KG1 (cell line): ENCODE measurements at places on chromosomes 7 and 10.
A peak's percentile ranks its signal among the peaks of the same experiment; 100 is the strongest.

- DNase-seq = no peak
These were observed 27.2 kb downstream of the HIPK2 start for GRCh38 chr7:139750459-139751095.

- DNase-seq = no peak
These were observed 18.2 kb downstream of the SVIL start for GRCh38 chr10:29616542-29616941.

- DNase-seq = no peak
These were observed 44.8 kb upstream of the ADO start for GRCh38 chr10:62759599-62760175.

DNA sequence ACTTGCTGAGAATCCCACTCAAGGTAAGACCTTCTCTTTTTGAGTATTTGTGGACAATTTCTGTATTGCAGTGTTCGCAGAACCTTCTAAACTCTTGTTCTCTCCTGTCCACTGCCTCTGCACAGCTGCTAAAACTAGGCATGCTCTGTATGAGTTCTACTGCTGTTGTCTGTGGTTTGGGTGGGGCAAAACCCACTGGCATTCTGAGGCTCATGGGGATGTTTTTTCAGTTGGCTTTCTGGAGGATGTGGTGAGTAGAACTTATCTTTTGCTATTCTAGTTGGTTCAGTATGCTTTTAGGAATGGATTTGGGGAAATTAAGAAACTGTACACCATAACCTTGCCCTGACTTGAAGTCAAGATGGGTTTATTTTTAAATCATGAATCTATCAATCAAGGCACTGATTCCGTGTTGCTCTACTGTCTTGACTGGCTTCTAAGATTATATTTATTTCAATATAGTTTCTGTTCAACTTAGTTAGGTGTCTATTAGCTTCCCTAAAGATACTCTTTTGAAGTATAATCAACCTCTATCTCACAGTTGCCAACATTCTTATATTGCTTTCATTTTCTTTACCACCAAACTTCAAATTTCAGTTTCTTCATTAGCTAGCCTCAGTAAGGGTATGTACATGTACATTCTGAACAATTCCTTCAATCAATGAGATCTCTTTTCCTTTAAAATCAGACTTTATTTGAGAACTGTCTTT is 25.0 kb upstream of the C1GALT1 start:
- DNase-seq = no peak

DNA sequence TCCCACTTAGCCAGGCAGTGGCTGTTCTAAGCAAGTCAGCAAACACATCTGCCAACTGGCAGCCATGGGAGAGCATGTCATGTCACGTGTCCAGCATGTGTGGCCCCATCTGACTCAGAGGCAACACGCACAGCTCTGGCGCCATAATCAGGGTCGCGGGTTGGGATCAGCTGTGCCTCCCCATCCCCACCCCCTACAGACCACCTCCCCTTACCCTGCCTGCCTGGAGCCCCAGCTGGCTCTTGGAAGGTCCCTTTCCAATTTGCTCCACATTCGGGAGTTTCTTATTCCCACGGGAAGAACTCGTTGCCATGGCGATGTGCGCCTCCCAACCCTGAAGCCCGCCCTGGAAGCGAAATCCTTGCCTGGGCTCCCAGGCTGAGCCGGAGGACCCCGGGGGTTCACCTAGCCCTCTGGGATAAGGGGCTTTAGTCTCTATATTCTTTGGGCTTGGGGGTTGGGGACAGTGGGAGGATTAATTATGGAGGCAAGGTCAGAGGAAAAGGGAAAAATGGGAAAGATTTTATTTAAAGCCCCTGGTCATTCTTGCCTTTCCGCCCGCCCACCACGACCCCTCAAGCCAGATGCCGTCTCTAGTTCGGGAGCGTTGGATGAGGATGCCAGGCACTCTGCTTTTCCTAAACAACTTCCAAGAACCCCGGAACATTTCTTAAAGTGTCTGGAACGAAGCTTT is 283.7 kb downstream of the ZEB1 start:
- no peak for DNase-seq

- no peak for DNase-seq
These were observed 377.4 kb downstream of the GALNT17 start for GRCh38 chr7:71509381-71509780.

DNA sequence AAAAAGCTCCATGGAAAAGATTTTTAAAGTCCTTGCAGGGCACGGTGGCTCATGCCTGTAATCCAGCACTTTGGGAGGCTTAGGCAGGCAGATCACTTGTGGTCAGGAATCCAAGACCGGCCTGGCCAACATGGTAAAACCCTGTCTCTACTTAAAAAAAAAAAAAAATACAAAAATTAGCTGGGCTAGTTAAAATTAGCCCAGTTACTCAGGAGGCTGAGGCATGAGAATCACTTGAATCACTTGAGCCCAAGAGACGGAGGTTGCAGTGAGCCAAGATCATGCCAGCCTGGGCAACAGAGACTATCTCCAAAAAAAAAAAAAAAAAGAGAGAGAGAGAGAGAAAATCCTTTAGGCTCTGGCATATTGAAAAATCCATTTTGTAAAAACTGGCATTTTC is 61.9 kb downstream of the CCDC6 start:
- DNase-seq = no peak

- no peak for DNase-seq
These were observed 115.5 kb downstream of the EGFR start for GRCh38 chr7:55134359-55134725.

DNA sequence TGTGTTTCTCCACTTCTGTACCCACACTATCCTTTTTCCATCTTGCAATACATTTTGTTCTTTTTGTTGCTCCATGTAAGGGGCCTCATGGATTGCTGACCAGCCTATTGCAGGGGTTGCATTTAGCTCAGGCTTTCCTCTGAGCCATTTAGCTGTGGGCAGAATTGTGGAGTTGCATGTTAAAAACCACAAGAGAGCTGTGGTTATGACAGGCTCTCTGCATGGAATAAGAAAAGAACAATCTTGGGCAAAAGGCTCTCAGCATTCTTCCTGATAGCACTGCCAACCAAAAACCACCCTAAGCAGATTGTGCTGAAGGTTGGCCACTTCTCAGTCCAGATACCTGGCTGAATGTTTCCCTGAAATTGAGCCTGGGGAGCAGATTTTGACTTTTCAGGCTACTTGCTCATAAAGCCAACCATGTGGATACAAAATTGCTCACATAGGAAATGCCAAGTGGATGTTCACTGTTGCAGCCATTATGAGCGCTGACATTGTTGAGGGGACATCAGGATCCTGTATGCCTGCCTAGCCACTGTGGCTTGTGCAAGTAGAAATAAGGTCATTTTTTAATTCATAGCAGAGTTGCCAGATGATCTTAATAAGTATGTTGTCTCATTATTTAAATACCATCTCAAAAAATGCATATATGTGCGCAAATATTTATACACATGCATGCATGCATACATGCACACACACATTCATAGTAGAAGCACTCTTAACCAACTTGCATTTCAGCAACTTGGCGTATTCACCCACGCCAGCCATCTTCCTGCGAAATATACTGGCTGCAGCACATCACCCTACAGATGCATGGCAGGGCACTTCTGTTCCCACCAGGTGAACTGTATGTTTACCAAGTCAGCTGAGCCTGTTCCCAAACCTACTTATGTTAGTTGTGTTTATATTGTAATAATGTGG is 695.4 kb downstream of the LRMDA start:
- no peak for DNase-seq

- DNase-seq = no peak
These were observed 557 bp downstream of the TMEM120A start for GRCh38 chr7:75993689-75994387.

GRCh38 chr7:129764247-129765084 is 152.9 kb downstream of the NRF1 start:
- no peak for DNase-seq

DNA sequence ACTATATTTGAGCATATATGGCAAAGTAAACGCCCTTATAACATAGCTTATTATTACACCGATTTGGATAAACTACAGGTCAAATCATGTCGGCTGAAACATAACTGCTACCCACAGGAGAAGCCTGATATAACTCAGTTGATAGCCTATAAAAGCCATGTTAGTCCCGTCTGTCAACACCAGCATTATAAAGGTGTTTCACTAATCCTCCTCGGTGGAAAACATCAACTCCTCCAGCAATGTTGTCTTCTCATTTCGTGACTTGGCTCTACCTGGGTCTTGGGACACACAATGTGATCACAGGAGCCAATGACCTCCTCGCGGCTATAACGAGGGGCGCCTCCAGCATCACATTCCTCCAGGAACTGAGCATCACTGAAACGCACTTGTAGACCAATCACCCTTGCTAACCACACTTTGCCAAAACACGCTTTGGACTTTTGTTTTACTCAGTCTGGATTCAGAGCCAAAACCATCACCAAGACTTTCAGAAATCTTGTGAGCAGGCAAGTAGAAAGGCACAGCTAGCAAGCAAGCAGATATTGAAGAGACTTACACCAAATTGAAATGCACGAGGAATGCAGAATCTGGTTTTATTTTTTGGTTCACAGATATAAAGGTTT is 269.7 kb upstream of the NFE2L3 start:
- DNase-seq = no peak

DNA sequence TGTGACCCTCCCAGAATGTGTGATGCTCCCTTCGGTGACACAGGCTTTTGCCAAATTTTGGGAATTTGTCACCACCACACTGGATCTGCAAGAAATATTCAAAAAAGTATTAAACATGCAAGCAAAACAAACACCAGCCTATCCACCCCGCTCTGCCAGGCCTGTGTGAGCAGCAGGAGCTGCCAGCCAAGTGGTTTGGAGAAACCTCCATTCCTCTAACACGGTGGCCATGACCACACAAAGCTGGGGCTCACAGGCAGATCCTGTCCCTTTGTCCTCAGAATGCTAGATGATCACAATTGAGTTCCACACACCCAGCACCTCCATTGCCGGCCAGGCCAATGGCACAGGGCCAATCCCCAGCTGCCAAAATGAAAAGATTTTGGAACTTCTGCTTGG is 261.9 kb upstream of the PPP2R2D start:
- DNase-seq = no peak

- DNase-seq = no peak
These were observed 201.4 kb upstream of the SH2B2 start for GRCh38 chr7:102085218-102085772.

DNA sequence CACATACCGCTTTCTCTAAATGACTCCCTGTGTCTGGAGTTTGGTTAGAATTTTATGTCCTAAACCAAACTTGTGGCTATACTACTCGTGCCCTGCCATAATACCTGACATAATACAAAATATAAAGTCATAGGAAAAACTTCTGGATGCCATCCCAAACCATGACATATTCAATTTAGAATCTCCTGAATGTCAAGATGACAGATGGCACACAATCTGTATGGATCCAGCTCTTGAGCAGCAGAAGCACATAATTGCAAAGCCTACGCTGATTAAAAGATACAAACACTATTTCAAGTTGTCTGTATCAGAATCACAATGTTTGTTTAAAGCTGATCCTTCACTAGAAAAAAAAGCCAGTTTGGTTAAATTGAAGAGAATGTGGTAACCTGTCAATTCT is 22.4 kb upstream of the CDC14C start:
- DNase-seq = no peak

- DNase-seq = no peak
These were observed 660.2 kb upstream of the IGFBP3 start for GRCh38 chr7:46581268-46581667.

GRCh38 chr7:40644454-40645188 is 509.8 kb downstream of the SUGCT start:
- DNase-seq = no peak

DNA sequence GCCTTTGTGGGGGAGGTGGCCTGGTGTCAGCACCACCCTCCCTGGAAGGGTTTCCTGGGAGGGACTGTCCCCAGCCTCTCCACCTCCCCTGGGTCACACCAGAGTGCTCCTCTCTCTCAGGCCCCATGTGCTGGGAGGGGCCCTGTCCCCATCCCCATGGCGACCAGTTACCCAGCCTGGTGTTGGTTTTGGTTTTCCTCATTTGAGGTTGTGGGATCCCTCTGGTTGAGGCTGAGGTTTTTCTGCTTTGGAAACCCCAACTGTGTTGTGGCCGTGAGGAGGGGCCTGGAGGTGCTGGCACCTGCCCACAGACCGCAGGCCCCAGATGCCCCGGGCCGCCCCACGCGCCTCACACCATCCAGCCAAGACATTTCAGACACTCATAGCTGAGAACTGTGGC is 106.3 kb downstream of the GRK5 start:
- peak; percentile 54 for DNase-seq

DNA sequence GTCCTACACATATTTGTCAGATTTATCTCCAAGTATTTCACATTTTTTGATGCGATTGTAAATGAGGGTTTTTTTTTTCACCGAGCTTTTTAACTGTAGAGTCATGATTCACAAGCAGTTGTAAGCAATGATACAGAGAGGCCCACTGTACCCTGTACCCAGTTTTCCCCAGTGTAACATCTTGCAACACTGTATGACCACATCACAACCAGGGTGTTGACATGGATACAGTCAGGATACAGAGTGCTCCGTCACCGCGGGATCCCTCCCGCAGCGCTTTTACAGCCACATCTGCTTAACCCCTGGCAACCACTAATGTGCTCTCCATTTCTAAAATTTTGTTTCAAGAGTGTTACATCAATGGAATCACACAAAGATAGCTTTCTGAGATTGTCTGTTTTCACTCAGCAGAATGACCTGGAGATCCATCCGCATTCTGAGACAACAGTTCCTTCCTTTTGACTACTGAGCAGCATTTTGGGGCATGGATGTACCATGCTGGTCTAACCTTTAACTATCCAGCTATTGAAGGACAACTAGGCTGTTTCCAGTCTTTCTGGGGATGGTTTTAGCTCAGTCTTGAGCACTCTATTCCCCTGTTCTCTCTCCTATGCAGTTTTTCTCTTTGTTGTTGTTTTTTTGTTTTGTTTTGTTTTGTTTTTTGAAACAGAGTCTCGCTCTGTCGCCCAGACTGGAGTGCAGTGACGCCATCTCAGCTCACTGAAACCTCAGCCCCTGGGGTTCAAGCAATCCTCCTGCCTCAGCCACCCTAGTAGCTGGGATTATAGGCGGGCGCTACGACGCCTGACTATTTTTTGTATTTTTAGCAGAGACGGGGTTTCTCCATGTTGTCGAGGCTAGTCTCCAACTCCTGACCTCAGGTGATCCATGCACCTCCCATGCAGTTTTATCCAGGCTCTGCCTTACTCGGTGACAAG is 25.9 kb downstream of the GPRIN2 start:
- no peak for DNase-seq

DNA sequence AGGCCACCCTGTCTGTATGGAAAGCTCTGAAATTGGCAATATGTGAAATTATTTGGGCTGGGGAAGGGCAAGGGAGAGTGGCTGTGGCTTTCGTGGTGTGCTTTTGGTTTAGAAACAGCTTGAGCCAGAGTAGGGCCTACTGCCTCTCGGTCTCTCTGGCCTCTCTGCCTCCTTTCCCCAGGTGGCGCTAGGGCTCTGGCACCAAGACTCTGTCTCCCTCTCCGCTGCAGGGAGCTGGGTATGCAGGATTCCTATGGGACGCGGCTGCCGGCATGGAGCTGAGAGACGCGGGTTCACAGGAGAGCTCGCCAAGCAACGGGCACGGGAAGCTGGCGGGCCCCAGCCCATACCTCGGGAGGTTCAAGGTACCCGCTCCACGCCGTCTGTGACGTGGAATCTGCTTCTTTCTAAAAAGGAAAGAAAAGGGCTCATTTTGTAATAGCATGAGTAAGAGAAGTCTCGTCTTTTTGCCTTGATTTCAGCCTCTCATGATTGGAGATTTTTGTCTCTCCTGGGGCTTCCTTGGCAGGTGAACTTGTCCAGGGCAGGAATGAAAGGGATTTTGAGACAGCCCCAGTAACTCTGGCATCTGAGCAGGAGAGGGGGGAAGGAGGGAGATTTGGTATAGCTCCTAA is 105.1 kb upstream of the ANLN start:
- DNase-seq = no peak

- DNase-seq = no peak
These were observed 210.2 kb downstream of the TAX1BP1 start for GRCh38 chr7:27950123-27950522.
